GM23248 (cell line): ENCODE measurements at places on chromosomes 6 and 20. TPM values are rescaled to one million over a fixed set of nuclear protein-coding genes. Genes with fewer than 3 reads are reported as not detected.

DNA sequence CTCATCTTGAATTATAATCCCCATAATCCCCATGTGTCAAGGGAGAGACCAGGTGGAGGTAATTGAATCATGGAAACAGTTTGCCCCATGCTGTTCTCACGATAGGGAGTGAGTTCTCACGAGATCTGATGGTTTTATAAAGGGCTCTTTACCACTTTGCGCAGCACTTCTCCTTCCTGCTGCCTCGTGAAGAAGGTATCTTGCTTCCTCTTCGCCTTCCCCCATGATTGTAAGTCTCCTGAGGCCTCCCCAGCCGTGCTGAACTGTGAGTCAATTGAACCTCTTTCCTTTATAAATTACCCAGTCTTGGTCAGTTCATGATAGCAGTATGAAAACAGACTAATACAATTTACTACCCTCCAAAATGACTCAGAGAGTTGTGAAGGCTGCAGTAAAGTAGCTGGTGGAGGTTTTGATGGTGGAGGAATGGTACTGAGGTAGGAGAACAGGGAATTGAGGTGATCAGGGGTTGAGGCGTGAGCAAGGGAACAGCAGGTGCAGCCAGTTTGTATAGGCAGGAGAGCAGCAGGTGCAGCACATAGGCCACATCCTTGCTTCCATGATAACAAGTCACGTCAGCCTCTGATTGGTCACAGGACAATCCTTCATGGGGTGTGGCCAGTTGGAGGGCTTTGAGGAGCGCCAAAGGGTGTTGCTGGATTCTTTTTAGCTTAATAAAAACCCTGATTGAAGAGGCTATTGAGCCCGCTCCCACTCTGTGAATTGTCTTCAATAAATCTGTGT, 150.0 kb downstream of the CDC5L start:
- no peak overlapping the region for H3K27ac ChIP-seq
- H3K4me3 ChIP-seq, result no peak overlapping the region
- H3K27me3 ChIP-seq, result no peaks in the 10 kb centered on the region
- peak; percentile 7 for DNase-seq
- H3K4me1 ChIP-seq, result peaks cover 10% of the 10 kb centered on the region; the same call in 1 of the 2 replicates

The FAXC gene
- total RNA-seq, result 0.76 and 1.8 TPM in 2 replicates

The GZF1 gene
- 11.0 and 12.3 TPM in 2 replicates for total RNA-seq

- DNase-seq, result no peak
- no peak overlapping the region for H3K27ac ChIP-seq
- H3K36me3 ChIP-seq, result peaks cover 8% of the 10 kb centered on the region; the same call in 1 of the 2 replicates
- H3K4me3 ChIP-seq, result no peak overlapping the region
- H3K27me3 ChIP-seq, result no peaks in the 10 kb centered on the region
- peaks cover 39% of the 10 kb centered on the region for H3K4me1 ChIP-seq
These were observed 6.5 kb downstream of the SIRPA start for GRCh38 chr20:1901704-1902103.

The SAPCD1 gene
- 2.5 TPM in 1 of 2 replicates, not detected in the other for total RNA-seq

GRCh38 chr6:149233056-149233715, 84.3 kb upstream of the TAB2 start:
- H3K27me3 ChIP-seq, result peaks cover 9% of the 10 kb centered on the region; the same call in 1 of the 2 replicates
- H3K27ac ChIP-seq, result peak overlapping the region; percentile 28
- H3K36me3 ChIP-seq, result no peaks in the 10 kb centered on the region
- H3K4me3 ChIP-seq, result no peak overlapping the region
- DNase-seq, result peak; percentile 91

- DNase-seq, result no peak
- H3K4me3 ChIP-seq, result no peak overlapping the region
- no peak overlapping the region for H3K27ac ChIP-seq
- no peaks in the 10 kb centered on the region for H3K27me3 ChIP-seq
These were observed 6.4 kb downstream of the LZTS3 start for GRCh38 chr20:3166913-3167342.

The GPSM3 gene
- 5.4 and 7.7 TPM in 2 replicates for total RNA-seq

The ARFGEF3 gene
- 0.11 and 0.13 TPM in 2 replicates for total RNA-seq

DNA sequence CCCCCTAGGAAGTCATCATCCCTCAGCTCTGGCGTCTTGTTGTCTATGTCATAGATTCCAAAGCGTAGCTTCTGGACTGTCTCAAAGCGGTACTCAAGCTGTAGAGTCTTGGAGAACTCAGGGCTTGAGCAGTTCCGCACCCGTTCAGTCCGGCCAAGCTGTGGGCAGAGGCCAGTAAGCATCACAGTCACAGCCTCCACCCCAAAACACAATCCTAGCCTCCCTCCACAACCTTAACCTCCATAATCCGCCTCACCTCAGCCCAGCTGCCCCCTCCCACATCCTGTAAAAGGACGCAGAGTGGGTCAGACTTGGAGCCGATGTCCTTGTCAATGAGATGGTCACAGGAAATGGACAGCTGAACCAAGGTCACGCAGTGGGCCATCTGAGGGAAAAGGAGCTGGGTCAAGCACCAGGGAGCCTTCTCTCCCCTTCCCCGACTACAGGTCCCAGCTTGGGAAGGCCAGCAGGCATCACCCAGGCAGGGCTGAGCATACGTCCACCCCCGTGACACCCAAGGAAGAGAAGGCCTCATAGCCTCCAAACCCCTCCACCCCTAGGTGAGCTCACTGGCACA, 17.0 kb downstream of the SPAG4 start:
- H3K4me1 ChIP-seq, result no peaks in the 10 kb centered on the region
- no peaks in the 10 kb centered on the region for H3K27me3 ChIP-seq
- H3K27ac ChIP-seq, result no peak overlapping the region
- H3K4me3 ChIP-seq, result no peak overlapping the region

DNA sequence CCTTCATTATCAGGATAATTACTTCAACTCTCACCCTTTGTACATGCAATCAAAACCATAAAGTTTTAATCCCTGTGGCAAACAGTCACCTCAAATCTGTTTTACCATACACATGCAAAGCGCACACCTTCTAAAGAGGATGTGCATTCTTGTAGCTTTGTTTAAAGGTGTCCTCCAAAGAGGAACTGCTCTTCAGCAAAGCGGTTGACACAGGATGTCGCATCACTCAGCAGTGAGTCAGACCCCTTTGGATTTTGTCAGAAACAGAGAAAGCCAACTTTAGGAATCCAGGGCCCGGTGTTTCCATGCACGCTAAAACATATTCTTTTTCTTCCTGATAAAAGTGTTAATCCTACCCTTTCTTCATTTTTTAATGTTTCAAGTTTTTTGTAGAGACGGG, 268.3 kb upstream of the ARID1B start:
- 0 out of 2 replicates have a peak, but pooled peaks cover 3% of the 10 kb centered on the region for H3K27me3 ChIP-seq
- DNase-seq, result no peak
- H3K27ac ChIP-seq, result no peak overlapping the region
- no peaks in the 10 kb centered on the region for H3K36me3 ChIP-seq
- no peaks in the 10 kb centered on the region for H3K4me1 ChIP-seq
- H3K4me3 ChIP-seq, result no peak overlapping the region

DNA sequence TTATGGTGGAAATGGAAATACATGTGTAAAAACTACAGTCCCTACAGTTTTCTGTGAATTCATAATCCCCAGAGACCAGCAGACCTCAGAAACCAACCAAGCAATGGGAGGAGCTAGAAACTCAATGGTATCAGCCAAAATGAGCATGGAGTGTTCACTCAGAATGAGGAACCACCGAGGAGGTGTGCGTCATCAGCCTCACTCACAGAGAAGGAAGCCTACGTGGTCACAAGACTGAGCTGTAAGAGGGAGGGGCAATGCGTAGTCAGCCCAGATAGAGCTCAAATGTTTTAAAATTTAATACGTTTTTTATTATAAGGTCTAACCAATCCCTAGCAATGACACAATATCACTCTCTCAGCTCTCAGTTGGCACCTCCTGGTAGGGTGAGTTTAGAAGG, 17.4 kb downstream of the MYLK4 start:
- no peak overlapping the region for H3K4me3 ChIP-seq
- peak; percentile 12 for DNase-seq
- H3K27ac ChIP-seq, result no peak overlapping the region
- no peaks in the 10 kb centered on the region for H3K36me3 ChIP-seq

The PNISR gene
- 46.6 and 56.3 TPM in 2 replicates for total RNA-seq

DNA sequence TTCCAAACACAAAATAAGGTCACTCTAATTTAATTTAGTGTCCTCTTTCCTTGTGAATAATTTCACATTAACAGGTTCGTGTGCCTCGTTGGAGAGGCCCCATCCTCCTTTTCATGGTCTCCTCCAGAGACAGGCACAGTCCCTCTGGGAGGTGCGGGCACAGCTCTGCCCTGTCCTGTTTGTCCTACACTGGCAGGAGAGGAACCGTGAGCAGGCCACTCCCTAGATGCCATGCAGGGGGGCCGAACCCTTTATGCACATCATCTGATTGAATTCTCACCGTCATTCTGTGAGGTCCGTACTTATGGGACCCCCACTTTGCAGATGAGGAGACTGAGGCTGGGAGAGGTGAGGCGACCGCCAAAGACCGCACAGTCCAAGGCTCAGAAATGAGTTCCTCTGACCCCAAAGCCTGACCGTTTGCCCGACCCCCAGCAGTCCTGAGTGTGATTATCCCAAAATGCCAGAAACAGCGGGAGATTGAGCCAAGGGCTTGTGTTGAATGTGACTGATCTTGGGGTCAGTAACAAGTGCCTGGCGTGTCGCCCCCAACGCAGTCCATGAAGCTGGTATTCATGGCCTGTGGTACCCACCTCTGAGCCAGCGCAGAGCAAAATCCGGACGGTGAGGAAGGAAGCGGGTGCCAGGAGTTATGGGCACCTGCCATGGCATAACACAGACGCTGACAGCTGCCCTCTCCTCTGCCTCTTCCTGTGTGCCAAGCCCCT, 43.5 kb downstream of the PMEPA1 start:
- no peaks in the 10 kb centered on the region for H3K36me3 ChIP-seq
- no peaks in the 10 kb centered on the region for H3K4me1 ChIP-seq
- no peak for DNase-seq
- no peak overlapping the region for H3K4me3 ChIP-seq

DNA sequence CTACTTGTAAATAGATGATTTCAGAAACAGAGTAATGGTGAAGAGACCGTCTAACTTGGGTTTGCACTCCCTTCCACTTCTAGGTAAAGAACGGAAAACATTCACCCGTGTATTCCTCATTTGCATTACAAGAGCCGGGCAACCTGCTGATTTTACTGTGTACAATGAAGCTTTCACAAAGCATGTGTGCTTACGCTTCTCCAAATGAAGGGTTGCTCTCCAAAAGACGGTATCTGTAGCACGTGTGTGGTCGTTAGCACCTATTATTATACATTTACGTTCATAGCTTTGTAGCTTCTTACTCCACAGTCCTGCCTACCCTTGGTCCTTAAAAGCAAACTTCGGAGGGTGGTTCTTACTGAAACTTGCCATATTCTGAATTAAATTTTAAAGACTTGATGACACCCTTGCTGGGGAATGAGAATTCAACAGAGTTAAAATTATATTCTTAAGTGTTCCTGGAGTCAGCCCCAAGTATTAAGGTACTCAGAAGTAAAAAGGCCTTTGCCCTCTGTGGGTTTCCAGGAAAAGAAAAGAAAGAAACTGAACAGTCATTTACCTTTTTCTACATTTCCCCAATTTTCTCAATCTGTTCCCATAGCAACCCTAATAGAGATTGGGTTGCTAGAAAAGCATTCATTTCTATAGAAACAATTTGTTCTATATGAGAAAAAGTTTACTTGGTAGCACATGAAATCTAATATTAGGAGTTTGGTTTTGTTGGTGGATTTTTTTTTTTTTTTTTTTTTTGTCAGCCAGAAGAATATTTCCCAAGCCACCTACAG, 61.9 kb upstream of the KCNG1 start:
- no peak overlapping the region for H3K4me3 ChIP-seq
- no peak overlapping the region for H3K27ac ChIP-seq
- H3K36me3 ChIP-seq, result no peaks in the 10 kb centered on the region

The TXLNB gene
- 0.13 and 0.22 TPM in 2 replicates for total RNA-seq

The VIP gene
- total RNA-seq, result 0.32 TPM in 1 of 2 replicates, not detected in the other

- H3K36me3 ChIP-seq, result no peaks in the 10 kb centered on the region
- DNase-seq, result no peak
- no peaks in the 10 kb centered on the region for H3K27me3 ChIP-seq
- no peak overlapping the region for H3K4me3 ChIP-seq
These were observed 300.2 kb downstream of the CLIC5 start for GRCh38 chr6:45715508-45715803.

The CRIP3 gene
- not detected in 2 replicates for total RNA-seq

DNA sequence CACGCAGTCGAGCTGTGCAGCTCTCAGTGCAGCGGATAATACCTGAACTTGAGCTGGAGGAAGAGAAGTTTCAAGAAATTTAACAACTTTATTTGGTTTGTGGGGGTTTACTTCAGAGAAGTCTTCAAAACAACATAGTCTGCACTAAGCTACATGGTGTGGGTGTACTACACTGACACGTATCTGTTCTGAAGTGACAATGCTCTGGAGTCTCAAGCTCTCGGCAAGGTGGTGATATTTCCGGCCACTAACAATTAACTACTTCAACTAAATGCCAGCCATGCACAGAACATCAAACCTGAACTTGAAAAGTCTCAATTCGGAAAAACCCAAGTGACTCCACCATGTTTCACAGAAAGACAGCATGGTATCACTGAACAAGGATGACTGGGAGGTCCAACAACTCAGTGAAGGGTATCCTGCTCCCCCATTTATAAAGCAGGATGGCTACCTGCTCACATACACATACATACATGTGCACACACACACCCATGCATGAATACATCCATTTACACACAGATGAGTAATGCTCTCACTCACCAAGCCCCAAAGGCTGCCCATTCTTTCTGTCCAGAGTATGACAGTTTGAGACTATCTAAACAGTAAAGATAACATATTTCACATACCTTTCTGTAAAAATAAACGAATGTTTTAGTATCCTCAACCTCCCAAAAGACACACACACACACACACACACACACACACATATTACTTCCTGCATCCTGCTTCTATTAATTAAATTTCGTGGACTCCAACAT, 15.4 kb upstream of the ANKRD60 start:
- no peak overlapping the region for H3K4me3 ChIP-seq
- H3K36me3 ChIP-seq, result peaks cover 31% of the 10 kb centered on the region; the same call in 1 of the 2 replicates
- H3K27me3 ChIP-seq, result 0 out of 2 replicates have a peak, but pooled peaks cover 4% of the 10 kb centered on the region
- no peak for DNase-seq
- no peaks in the 10 kb centered on the region for H3K4me1 ChIP-seq
- no peak overlapping the region for H3K27ac ChIP-seq

GRCh38 chr20:61460261-61461052, 208.4 kb downstream of the CDH4 start:
- no peaks in the 10 kb centered on the region; the same call in 1 of the 2 replicates for H3K27me3 ChIP-seq
- H3K27ac ChIP-seq, result no peak overlapping the region
- DNase-seq, result no peak
- no peaks in the 10 kb centered on the region for H3K36me3 ChIP-seq
- no peak overlapping the region for H3K4me3 ChIP-seq

The MMS22L gene
- 12.9 and 14.8 TPM in 2 replicates for total RNA-seq

- H3K36me3 ChIP-seq, result no peaks in the 10 kb centered on the region
- no peak for DNase-seq
- no peak overlapping the region for H3K4me3 ChIP-seq
- H3K27ac ChIP-seq, result no peak overlapping the region
- H3K4me1 ChIP-seq, result 0 out of 2 replicates have a peak, but pooled peaks cover 4% of the 10 kb centered on the region
- H3K27me3 ChIP-seq, result no peaks in the 10 kb centered on the region
These were observed 128.9 kb downstream of the ELOVL4 start for GRCh38 chr6:79818471-79818870.

GRCh38 chr20:25281541-25281991, 33.7 kb downstream of the PYGB start:
- H3K27ac ChIP-seq, result no peak overlapping the region
- no peaks in the 10 kb centered on the region; the same call in 1 of the 2 replicates for H3K36me3 ChIP-seq
- no peak overlapping the region for H3K4me3 ChIP-seq

The MYH7B gene
- total RNA-seq, result under 0.01 and 0.11 TPM in 2 replicates

GRCh38 chr6:168428052-168428826, 12.7 kb upstream of the SMOC2 start:
- no peak overlapping the region for H3K27ac ChIP-seq
- no peaks in the 10 kb centered on the region for H3K4me1 ChIP-seq
- no peaks in the 10 kb centered on the region for H3K27me3 ChIP-seq
- H3K36me3 ChIP-seq, result no peaks in the 10 kb centered on the region
- no peak overlapping the region for H3K4me3 ChIP-seq

- no peak overlapping the region for H3K27ac ChIP-seq
- peaks cover 5% of the 10 kb centered on the region for H3K4me1 ChIP-seq
- no peaks in the 10 kb centered on the region for H3K27me3 ChIP-seq
- DNase-seq, result no peak
- H3K36me3 ChIP-seq, result no peaks in the 10 kb centered on the region
These were observed 44.3 kb downstream of the USP49 start for GRCh38 chr6:41850861-41851260.
